ENCODE measurements at places on chromosomes 16 and 17.

- DNase-seq, result no peak
Observed at GRCh38 chr16:11107780-11108465, 148.1 kb downstream of the SOCS1 start.

DNA sequence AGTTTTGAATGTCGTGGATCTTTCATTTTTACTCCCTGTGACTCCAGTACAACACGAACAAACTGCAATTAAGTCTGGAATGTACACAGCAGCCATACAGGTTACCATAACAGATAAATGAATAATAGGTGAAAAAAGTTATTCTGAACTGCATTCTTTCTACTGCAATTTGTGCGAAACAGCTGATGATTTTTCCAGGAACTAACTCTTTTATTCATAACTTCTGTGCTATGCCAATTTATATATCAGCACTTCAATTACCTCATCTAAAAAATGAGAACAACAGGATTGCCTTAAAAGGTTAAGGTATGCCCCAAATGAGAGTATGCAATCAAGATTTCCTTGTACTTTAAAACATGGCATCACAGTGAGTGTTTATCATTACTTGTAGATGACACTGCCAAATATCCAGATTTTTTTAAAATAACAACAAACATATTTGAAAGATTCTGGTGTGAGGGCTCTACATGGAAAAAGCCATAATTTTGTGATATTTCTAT is 238.9 kb downstream of the CDH8 start:
- no peak for DNase-seq

- no peak for DNase-seq
Observed at GRCh38 chr17:79542718-79543117, 68.1 kb downstream of the RBFOX3 start.

GRCh38 chr17:76493505-76494167 is 7.6 kb downstream of the RHBDF2 start:
- DNase-seq, result no peak

GRCh38 chr17:73478768-73479424 is 165.3 kb downstream of the SDK2 start:
- no peak for DNase-seq

- no peak for DNase-seq
Observed at GRCh38 chr16:912684-913613, 57.8 kb downstream of the LMF1 start.

DNA sequence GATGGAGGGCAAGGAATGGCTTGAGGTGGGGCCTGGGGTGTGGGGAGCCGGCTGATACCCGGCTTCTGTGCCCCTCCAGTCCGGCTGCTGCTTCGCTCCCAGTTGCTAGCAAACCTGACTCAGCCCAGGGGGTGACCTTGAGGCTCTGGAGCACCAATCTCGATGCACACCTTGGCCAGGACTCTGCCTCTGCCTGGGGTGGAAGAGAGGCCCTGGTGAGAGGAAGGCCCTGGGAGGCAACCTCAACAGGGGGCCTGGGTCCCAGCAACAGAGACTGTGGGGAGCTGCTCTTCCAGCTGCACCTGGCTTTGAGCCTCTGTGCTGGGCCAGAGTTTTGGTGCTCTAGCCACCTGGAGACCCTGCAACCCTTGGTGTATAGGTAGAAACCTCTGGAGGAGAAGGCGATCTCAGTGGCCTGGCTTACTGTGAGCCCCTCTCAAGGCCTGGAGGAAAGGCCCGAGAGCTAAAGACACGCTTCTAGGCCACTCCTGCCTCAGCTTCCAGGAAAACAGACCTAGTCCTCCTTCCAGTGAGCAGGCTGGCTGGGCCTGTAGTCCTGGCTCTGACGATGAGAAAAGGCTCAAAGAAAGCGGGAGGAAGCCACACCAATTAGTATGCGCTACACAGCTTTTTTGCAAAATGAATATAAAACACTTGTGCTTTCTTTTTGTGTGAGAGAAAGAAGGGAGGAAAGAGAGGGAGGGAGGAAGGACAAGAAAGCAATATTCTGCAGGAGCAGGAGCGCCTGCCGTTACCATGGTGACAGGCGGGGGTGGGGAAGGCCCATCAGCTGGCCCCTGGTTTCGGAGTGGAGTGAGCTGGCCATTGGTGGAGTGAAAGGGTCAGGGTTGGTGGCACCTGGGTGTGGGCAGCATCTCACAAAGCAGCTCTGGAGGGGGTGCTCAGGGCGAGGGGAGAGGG is 51.0 kb downstream of the VAC14 start:
- no peak for DNase-seq

DNA sequence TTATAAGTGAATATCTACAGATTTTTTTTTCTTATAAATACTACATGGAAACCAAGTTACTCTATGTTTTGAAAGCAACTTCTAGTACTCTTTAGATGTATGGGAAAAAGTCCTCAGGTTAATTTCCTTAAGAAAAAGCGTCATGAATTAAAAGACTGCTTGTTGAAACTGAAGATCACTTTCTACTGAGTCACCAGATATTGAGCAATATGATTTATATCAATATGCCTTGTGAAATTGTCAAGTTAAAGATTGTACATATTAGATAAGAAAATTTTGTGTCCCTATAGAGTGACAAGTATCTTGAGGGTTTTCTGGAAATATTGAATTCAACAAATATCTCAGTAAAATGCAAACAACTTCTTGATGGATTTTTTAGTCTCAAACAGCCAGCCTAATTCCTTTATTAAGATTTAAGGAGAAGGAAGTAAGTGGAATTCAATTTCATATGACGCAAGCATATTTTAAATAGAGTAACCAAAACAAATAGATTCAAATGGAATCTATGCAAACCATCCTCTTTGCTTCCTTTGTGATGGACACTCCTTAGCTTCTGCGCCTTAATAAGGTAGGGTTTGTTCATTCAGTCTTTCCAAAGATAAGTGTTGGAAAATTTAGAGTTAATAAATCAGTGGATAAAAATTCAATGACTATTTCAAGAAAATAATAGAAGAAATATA is 16.6 kb downstream of the KRT12 start:
- DNase-seq, result no peak

DNA sequence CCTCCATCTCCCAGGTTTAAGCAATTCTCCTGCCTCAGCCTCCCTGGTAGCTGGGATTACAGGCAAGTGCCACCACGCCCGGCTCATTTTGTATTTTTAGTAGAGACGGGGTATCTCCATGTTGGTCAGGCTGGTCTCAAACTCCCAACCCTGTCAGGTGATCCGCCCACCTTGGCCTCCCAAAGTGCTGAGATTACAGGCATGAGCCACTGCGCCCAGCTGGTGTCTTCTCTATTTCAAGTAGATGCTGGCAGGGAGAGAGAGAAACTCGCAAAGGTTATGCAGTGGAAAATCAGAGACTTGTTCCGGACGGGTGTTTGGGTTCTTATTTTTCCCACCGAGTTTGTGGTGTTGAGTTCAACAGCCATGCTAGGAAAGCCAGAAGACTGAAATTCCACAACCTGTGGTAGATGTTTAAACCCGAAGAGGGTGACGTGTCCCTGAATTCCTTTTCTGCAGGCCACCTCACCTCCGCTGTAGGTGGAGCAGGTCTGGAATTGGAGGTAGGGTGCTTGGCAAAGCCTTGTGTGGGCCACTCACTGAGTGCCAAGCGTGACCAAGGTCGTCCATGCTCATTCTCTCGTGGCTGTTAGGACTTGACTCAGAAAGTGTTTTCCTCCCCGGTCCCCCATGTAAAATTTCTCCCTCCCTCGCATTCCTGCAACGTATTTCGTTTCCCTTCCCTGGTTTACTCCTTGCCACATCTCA is 7.3 kb upstream of the ZDHHC7 start:
- no peak for DNase-seq

DNA sequence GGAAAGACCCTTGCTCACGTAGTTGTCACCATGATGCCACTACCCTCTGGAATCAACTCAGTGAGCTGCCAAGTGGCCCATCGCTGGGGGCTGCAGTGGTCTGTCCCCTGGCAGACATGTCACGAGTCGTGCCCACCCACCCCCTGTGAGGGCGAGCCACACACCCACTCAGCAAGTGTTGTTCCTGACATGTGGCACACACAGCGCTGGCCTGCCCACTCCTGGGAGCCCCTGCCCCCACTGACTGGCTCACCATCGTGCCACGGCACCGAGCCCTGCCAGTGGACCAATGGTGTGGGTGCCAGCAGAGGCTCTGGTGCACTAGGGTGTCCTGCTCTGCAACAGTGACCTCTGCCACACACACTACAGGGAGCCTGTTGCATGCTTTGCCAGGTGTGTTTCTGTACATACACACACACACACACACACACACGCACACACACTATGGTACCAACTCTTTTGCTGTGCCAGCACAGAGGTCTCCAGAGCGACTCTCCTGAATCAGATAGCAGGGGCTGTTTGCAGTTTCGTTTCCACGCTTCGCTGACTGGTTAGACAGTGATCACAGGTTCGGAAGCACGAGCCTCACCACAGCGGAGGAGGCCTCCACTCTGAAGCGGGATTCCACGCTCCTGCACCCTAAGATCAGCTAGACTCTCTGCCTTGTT is 7.7 kb downstream of the RTN4RL1 start:
- no peak for DNase-seq

DNA sequence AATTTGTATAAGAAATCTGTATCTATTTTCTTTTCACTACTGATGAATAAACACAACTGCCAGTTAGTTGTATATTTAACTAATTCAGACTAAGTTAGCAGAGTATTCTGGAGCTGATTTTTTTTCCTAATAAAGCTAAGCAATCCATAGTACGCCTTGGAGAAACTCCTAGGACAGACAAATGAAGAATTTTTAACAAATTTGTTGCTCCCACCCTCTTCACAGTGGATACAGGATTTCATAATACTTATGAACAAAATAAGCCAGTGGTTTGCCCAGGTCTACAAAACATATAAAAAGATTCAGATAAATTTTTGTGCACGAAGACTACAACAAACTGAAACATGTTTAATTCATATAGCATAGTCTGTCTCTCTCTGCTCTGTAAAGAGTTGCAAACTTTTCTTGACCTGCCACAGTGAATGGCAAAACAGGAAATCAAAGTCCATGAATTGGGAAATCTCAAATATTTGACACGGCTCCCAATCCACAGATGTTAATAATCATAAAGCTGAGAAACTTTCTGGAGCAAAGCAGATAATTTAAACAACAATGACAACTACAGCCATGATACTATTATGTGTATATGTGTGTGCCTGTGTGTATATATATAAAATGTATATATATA is 594 bp upstream of the ABCA6 start:
- no peak for DNase-seq

DNA sequence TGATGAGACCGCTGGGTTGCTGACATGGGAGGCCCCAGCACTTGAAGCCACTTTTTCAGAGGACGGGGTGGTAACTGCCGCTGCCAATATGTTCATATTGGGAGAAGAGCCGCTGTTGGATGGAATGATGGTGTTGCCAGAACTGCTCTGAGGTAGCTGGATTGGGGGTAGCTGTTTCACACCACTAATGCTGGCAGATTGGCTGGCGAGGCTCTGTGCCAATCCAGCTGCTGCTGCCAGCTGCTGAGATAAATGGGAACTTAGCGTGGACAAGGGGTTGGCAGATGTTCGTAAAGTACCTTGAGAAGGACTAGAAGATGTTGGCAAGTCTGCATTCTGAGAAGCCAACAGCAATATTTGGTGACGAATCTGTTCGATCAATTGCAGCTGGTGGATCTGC is 10.0 kb downstream of the SALL1 start:
- DNase-seq, result no peak

DNA sequence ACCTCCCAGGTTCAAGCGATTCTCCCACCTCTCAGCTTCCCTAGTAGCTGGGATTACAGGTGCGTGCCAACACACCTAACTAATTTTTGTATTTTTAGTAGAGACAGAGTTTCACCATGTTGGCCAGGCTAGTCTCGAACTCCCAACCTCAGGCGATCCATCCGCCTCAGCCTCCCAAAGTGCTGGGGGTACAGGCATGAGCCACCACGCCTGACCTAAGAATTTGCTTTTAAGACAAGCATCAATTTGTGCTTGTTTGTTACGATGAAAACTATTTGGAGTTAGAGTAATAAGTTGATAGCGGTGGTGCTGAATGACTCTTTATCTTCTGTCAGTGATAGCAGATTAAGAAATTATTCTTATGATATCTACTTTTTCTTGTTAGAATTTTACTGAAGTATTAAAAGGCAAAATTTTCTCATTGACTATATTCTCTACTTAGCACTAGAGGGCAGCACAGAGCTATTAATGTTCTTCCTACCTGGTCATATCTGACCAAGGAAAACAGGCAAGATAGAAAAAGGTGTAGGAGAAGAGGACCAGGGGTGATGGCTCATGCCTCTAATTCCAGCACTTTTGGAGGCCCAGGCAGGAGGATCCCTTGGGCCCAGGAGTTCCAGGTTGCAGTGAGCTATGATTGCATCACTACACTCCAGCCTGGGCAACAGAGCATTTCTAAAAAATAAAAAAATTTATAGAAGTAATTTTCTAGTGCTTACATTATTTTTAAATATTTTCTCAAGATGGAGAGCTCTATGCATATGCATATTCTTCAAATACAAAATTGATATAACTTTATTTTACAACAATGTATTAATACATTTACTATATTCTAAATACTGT is 24.5 kb downstream of the STXBP4 start:
- no peak for DNase-seq

DNA sequence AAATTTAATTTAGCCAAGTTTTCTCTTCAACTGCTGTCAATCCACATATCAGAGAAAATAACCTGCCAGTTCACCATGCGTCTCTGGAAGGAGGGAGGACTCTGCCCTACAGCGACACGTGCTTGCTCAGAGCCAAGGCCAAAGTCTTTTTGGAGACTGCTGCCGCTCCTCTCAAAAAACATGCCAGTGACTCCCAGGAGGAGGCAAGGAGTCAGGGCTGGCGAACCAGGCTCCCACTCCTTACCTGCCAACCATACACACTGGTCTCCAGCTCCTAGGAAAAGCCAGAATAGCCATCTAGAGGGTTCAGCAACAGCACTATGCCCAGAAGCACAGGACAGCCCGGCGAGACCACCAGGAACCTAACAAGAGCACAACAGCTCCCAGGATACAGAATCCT is 73.0 kb downstream of the ANKRD11 start:
- no peak for DNase-seq

DNA sequence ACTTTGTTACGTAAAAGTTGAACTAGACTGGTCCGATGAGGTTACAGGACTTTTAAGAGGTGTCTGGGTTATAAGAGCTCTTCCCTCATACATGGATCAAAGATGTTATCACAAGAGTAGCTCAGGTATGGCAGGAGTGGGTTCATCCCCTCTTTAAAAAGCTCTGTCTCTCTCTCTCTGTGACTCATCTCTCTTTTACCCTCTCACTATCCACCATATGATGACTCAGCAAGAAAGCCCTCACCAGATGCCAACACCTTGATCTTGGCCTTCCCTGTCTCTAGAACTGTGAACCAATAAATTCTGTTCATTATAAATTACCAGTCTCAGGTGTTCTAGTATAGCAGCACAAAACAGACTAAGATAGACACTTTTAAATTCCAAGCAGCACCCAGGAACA is 1.9 kb upstream of the CLEC19A start:
- DNase-seq, result no peak

DNA sequence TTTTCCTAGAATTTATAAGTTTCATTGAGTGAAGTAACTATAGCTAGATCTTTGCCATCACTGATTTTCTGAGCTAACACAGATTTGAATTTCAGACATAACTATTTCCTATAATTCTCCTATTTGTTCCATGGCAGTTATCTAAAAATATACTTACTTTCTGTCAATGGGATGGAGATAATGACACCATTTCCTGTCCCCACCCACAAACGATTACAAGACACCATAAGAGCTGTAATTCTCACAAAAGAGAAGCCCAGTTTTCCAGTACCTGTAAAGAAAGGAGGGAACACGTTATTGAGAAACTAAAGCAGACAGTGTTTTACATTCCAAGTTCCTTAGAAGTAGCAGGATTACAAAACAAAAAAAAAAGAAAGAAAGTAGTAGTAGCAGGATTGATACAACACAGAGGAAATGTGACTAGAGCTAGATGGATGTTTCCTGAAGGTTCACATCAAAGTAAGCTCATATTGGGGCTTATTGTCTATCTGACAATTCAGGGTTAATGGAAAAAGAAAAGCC is 110.9 kb upstream of the TOB1 start:
- no peak for DNase-seq
